Stimulated activated CD8-positive, alpha-beta memory T cell treated with anti-CD3 and anti-CD28 coated beads, Interleukin-7, amount 100 ng/mL, for 48 hours (primary cell): ENCODE measurements at places on chromosomes 7 and 10.

- no peak for DNase-seq
Measured at GRCh38 chr10:98307916-98308541, 40.0 kb upstream of the LOXL4 start.

- DNase-seq = no peak
Measured at GRCh38 chr10:36198322-36198721, 556.2 kb upstream of the FZD8 start.

GRCh38 chr7:25781704-25782103, 370.3 kb upstream of the NFE2L3 start:
- no peak for DNase-seq

DNA sequence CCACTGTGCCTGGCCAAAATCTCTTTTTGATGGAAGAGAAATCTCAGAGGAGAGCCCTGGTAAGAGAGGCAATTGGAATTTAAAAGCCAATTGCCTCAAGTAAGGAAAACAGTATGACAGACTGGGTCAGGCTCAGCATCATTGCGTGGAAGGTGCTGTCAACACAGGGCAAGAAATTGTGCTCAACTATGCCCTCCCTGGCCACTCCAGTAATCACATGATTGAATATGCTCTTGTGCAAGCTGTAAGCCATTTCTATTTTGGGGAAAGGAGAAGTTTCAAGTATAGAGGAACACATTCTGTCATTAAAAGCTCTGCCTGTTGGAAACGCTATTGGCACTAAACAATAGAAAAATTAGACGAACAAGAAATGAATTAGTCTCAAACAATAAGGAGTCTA, 1127.7 kb downstream of the REEP3 start:
- no peak for DNase-seq

GRCh38 chr10:133127291-133128125, 32.5 kb upstream of the KNDC1 start:
- no peak for DNase-seq

DNA sequence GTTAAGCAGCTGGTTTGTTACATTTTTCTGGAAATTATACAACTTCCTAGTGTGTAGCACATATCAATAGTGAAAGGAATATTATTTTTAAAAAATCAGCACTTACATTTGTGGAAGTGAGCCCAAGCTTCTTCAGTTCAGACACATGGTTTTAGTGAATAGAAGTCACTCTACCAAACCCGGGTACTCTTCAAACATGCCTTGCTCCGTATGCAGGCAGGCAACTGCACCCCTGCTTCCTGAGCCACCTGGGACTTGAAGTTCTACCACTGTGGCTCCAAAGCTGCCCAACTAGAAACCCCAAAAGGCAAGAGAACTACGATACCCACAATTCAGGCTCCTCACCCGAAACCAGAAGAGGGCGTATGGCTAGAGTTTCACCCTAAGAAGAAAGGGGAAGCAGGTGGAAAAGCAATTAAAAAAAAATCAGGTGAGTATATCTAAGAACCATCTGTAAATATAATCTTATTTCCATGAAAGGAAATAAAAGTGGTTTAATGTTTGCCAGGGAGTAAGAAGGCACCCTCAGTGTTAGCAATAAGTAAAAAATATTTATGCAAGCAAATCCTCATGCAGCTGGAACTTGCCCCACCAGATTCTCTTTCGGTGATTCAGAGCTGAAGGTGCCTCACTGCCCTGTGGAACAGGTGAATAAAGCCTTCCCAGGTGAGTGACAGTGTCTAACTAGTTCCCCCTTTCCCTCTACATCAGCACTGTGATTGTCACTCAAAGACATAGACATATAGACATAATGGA, at the start of gene MACC1:
Gene MACC1, minus strand, starts transcription at position 192 of the 756 bp plus-strand sequence. CDS start 55,522 bp downstream, outside the sequence.
- DNase-seq = no peak

DNA sequence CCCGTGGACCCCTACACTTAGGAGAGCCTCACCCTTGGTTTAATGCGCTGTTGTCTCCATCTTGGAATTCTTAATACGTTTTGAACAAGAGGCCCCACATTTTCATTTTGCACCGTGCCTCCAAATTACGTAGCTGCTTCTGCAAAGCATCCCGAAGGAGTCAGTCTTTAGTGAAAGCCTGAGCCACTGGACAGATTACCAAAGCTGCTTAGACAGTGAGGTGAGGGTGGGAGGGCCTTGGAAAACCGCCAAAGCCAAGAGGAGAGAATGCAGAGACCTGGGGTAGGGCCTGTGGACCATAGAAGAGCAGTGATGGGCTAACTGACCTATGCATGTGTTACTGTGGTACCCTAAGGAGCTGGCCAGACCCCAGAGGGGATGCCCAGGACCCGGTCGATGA, 4.2 kb upstream of the TCAF1 start:
- no peak for DNase-seq

DNA sequence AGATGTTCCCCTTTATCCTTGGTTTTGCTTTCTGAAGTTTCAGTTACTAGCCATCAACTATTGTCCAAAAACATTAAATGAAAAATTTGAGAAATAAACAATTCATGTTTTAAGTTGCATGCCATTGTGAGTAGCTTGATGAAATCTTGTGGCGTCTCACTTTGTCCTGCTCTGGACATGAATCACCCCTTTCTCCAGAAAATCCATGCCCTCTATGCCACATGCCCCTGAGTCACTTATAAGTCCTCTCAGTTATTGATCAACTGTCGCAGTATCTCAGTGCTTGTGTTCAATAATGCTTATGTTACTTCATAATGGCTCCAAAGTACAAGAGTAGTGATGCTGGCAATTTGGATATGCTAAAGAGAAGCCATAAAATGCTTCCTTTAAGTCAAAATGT, 208.0 kb upstream of the FERD3L start:
- DNase-seq = no peak

DNA sequence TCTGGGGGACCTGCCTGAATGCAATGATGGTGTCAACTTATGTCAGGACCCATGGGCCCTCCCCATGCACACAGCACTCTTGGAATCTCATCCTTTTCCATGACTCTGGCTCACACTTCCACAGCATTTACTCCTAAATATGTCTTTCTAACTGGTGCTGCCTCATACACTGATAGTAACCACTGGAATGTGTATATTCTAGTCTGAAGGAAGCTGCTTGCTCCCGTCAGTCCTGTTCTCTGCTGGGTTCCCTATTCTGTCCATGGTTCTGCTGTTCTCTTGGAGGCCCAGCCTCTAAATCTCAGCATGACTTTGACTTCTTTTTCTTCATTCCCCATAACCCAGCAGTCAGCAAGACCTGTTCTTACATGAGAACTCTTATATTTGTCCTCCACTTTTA, 1055.1 kb downstream of the KCNMA1 start:
- no peak for DNase-seq

GRCh38 chr10:86758189-86759072, 2.0 kb downstream of the BMPR1A start:
- DNase-seq = no peak

GRCh38 chr7:11552676-11553296, 279.2 kb downstream of the THSD7A start:
- no peak for DNase-seq

- DNase-seq = no peak
Measured at GRCh38 chr10:28381466-28381865, 78.6 kb upstream of the MPP7 start.

DNA sequence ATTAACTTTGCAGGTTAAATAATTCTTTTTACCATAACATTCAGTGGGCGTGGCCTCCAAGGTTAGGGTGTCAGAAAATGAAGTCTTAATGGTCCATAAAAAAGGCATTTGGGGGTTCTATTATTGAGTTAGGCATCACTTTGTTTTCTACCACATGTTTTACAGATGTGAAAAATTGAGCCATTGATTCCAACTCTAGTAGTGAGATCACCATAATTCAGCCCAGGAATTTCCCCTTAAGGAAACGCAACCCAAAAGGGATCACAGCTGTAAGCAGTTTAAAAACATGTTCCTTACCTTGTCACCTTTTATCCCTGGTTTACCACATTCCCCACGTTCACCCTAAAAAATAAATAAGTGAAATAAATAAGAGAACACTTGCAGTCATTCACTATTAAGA, 24.9 kb downstream of the COL28A1 start:
- no peak for DNase-seq

DNA sequence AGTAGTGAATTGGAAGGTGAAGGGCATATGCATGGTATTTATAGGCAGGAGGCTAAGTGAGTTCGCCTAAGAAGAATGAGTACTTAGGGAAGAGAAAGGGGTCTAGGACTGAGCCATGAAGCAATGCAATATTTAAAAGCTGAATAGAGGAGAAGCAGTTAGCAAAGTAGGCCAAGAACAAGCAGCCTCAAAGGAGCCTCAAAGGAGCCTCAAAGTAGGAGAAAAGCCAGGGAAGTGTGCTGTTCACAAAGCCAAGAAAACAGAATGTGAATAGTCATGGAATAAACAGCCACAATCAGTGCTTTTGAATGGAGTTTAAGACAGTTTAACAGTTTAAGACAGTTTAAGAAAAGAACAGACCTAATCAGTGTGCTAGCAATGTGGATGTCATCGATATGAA, 762.0 kb downstream of the SORCS1 start:
- no peak for DNase-seq

GRCh38 chr10:131814567-131815265, 86.1 kb upstream of the PPP2R2D start:
- DNase-seq = no peak

DNA sequence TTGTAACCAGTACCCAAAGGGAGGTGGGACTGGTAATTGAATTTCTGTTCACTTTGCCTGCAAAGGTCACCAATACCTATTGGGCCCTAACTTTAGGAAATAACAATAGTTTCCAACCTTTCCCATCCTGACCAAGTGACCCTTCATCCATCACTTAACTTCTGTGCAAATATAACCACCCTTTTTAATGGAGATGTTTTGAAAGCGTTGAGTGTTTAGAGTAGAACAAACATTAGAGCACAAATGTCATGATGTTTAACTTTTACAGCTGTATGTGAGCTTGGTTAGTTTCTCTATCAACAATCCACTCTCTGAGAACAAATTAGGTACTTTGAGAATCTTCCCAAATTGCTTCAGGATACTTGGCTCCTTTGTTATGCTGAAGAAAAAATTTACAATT, 66.4 kb downstream of the MET start:
- no peak for DNase-seq

DNA sequence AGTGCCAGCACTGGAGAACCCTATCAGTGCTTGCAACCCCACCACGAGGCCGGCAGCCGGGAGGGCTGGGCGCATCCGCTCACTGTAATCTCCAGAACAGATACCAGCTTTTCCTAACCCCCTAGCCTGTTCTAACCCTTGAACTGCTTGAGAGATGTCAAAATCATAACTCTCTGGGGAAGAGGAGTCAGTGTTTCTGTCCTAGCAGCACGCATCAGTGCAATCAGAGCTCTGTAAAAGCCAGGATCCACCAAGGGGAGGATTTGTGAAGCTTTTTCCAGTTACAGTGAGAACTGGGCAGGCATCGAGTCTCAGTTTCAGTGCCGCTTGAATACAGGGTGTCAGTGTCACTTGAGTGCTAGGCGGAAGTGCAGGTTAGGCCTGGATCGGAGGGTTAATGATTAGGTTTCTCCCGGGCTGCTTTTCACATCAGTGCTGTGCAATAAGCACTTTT, 104.5 kb upstream of the INSYN2A start:
- DNase-seq = no peak

DNA sequence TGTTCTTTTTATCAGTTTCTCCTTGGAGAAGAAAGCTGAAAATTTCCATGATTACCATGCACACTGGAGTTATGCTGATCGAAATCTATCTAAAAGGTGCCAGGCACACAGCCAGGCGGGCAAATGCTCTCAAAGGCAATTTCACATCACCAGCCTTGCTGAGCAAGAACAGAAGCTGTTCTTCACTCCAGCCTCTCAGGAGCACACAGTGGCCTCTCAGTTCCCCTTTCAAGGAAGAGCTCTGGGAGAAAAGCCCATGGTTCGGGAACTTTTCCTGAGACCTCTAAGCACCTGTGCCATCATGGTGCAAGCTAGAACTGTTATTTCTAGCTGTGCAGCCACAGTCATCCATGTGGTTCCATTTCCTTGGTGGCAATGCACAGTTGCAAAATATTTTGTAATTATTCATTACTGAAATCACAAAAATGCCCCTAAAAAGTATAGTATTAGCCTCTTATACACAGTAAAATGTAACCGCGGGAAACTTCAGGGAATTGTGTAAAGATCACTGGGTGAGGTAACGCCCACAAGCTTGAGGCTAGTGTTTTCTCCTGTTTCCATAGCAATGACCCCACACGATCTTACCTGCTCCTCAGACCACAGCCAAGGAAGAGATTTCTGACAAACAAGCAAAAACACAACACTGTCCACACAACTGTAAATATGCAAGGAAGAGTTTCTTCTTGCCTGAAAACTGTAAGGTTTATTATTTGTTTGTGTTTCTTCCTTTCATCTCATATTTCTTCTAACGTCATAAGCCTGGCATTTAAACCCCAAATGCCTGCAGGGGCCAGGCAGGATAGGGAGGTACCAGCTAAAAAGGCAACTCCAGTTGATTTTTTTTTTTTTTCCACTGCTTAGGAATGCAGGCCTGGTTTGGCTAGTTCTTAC, 121.2 kb downstream of the FAM107B start:
- DNase-seq = no peak

DNA sequence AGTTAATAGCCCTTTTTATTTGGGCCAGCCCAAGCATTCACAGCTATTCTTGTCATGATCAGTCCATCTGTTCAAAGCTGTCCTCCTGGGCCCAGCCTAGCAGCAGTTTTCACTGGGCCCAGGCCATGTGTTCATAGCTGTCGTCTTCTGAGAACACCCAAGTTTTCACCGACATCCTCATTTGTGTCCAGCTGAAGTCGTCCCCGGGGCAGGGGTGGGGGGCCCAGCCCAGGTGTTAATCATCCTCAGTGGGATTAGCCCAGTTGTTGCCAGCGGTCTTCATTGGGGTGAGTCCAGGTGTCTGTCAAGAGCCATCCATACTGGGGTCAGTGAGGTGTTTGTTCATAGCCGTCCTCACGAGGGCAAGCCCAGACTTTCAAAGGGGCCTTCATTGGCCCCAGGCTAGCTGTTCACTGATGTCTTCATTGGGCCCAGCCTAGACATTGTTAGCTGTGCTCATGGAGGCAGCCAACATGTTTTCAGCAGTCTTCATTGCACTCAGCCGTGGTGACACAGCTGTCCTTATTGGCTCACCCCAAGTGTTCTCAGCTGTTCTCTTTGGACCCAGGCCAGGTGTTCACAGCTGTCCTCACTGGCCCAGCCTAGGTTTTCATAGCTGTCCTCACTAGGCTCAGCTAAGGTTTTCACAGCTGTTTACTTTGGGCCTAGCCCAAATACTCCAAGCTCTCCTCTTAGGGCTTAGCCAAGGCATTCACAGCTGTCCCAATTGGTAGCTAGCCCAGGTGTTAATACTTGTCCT, 10.0 kb downstream of the FRG2B start:
- DNase-seq = no peak

DNA sequence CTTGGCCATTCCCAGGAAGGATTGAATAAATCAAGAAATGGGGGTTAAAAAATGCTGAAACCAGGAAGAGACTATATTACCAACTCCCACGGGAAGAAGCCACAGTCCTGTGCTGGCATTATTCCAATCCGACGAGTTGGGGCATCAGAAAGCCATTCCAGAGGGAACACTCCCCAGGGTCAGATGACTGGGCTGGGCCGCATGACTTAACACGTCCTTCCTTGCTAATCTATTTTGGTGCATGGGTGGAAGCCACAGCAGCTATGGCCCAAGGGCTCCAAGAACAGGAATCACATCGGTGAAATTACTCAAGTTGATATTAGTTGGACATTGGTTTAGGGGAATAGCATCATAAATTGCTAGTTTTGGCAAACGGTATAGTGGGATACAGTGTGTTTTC, 592.9 kb upstream of the NRP1 start:
- DNase-seq = no peak

GRCh38 chr10:1658658-1659057, 78.7 kb downstream of the ADARB2 start:
- no peak for DNase-seq
